GM19239 (cell line): ENCODE measurements at places on chromosomes 4 and X.

- no peak for DNase-seq
Observed at GRCh38 chr4:59664771-59665170, 1535.4 kb upstream of the ADGRL3 start.

DNA sequence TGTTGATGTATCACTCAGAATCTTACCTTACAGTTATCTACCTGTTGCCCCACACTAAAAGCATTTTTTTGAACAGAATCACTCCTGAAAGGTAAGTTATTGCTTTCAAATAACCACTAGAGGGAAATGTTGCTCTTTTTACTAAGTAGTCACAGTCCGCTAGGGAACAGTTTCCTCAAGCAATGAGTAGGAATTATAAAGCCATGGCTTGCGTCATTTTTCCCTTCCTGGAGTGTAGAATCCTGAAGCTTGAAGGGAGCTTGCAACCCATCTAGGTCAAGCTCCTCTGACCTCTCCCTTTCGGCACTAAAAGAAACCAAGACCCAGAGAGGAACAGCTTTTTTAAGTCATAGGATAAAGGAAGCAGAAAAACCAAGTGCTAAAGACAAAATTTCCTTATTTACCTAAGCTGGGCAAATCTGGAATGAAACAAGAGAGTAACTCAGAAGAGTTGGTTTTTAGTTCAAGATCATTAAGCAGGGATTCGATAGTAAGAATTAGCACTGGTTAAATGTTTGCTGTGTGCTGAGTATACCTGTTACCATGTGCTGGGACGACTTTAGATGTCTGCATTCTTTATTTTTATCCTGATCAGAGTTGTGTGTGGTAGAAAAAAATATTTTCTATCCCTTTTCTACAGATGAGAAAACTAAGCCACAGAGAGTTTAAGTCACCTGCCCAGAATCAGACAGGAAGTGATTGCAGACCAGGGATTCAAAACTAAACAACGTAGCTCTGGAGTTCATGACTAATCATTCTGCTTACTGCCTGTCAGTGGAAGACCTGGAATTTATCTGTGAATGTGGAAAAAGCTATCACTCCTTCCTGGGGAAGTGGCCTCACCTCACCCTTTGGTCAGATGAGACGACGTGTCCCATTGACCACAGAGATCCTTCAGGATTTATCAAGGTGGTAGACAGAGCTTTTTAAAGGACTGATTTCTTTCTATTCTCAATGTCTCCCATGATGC lies 631.5 kb downstream of the RAB28 start:
- DNase-seq, result no peak

GRCh38 chr4:56742080-56742871 lies 61.2 kb upstream of the HOPX start:
- DNase-seq, result no peak

GRCh38 chrX:144327495-144327894 lies 443.6 kb downstream of the UBE2NL start:
- no peak for DNase-seq

GRCh38 chr4:155690044-155690837 lies 23.6 kb downstream of the GUCY1A1 start:
- DNase-seq, result no peak

DNA sequence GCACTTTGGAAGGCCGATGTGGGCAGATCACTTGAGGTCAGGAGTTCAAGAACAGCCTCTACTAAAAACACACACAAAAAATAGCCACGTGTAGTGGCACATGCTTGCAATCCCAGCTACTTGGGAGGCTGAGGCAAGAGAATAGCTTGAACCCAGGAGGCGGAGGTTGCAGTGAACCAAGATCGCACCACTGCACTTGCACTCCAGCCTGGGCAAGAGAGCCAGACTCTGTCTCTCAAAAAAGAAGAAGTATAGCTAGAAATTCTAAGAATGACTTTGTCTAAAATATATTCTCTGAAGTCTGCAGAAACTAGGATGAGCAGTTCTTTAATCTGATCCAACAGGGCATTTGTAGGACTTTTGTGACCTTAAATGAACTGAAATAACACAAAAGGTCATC lies 17.4 kb downstream of the RBM47 start:
- no peak for DNase-seq

- DNase-seq, result no peak
Observed at GRCh38 chr4:46856333-46856732, 52.7 kb downstream of the COX7B2 start.

- DNase-seq, result no peak
Observed at GRCh38 chrX:130098210-130098552, 12.1 kb downstream of the ELF4 start.

GRCh38 chr4:148093065-148093464 lies 349.1 kb downstream of the NR3C2 start:
- no peak for DNase-seq

- no peak for DNase-seq
Observed at GRCh38 chr4:63558709-63559108, 850.5 kb downstream of the TECRL start.

DNA sequence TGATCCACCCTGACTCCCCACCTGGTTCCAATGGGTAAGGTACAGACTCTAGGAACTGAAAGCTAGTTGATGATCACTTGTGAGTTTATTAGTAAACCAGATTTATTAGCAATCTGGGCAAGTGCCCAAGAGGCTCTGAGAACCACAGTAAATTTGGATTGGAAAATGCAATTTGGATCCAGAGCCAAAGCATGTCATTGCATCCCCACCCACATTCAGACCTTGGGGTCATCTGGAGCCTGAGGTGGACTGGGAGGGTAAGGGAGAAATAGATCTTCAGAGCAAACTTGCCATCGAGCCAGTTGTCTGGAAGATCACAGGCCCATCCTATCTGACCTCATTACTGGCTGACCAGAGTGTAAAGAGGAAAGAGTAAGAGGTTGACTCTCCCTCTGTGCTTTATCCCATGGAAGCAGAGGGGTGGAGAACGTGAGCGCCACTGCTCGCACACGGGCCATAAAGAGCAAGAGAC lies 78.7 kb upstream of the RASGEF1B start:
- no peak for DNase-seq

GRCh38 chr4:101851672-101852071 lies 61.1 kb downstream of the BANK1 start:
- no peak for DNase-seq

GRCh38 chr4:81179326-81179725 lies 35.7 kb downstream of the PRKG2 start:
- DNase-seq, result no peak

GRCh38 chrX:10676235-10676957 lies 56.0 kb upstream of the MID1 start:
- no peak for DNase-seq

DNA sequence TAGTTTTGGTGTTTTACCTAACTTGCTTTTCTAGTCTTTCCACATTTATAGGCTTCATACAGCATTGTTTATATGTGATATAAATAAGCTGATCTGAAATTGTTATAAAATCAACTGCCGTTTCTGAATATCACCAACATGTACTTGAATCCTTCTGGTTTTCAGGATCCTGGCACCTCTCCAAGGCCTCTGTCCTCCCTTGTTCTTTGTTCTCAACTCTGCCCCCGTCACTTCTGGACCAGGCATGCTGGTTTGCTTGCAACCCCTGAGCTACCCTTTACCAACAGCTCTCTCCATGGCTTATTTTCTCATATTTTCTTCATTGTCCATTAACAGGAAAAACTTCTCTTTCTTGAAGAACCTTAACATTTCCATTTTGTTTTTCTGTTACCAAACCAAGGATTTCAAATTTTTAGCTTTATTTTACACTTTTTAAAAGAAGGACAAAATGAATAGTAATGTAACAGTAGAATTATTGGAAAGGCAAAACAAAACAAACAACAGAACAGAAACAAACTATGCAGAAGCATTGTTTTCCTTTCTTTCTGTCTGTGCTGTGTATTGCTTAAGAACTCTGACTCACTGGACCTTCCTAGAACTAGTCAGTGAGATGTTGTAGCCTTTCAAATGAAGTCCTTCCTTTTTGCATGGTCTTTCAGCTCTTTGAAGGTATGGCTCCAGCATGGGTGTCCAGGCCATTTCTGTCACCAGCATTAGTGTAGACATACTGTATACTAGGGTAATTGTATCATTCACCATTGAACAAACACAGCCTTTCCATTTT lies 44.8 kb downstream of the BANK1 start:
- DNase-seq, result no peak

DNA sequence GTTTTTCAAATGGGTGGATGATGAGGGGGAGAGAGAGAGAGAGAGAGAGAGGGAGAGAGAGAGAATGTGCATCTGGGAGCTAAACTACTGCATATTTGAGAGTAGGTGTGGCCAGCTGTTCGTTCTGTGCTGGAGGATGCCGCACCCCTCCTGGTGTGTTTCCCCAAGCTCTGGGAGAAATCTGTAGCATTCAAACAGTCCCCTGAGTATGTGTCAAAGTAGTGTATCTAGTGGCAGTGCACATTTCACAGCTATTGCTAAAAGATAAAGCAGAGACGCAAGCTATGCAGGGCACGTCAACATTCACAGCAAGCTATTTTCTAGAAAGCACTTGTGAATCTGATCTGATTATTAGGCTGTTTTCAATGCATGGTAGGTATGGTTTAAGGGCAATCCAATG lies 83.5 kb upstream of the LIMCH1 start:
- no peak for DNase-seq

GRCh38 chr4:150974750-150975149 lies 40.3 kb downstream of the LRBA start:
- no peak for DNase-seq

- no peak for DNase-seq
Observed at GRCh38 chr4:6246170-6246634, 23.4 kb upstream of the WFS1 start.

- DNase-seq, result no peak
Observed at GRCh38 chrX:21738950-21739287, 19.0 kb downstream of the SMPX start.

- DNase-seq, result no peak
Observed at GRCh38 chr4:160142579-160142978, 1039.7 kb downstream of the RAPGEF2 start.

- DNase-seq, result no peak
Observed at GRCh38 chr4:165844161-165844560, 28.9 kb upstream of the TLL1 start.

DNA sequence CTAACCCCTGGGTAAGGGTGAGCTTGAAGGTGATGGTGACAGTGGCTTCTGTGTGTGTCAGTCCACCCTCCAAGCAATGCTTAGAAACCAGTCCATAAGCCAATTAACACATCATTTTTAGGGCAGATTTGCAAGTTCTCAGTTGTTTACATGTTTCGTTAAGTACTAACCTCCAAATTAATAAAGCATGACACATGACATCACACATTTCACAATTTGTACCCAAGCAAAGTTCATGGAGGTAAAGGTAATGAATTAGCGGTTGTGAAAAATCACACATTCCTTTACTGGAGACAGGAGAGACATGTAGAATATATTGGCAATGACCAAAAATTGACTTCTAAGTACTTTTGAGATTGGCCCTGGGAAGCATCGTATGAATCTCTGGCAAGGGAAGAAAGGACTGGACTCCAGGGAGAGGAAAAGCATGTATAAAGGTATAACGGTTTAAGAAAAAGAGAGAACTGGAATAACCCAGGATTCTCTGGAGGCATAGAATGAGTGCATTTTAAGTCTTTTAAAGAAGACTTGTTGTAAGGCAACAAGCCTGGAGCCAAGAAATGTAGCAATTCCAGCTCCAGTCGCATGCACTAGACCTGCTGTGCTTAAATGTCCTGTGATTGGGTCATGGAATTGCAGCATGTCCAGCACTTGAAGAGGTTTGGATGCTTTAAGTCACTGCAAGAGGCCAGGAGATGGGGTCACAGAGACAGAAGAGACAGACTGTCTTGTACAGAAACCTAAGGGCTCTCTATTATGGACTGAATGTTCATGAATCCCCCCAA lies 34.1 kb downstream of the TRIM2 start:
- no peak for DNase-seq

- DNase-seq, result no peak
Observed at GRCh38 chr4:159014859-159015258, 88.0 kb upstream of the RAPGEF2 start.

GRCh38 chr4:93132631-93133030 lies 695.9 kb upstream of the ATOH1 start:
- no peak for DNase-seq

- no peak for DNase-seq
Observed at GRCh38 chr4:4681653-4682052, 139.8 kb upstream of the STX18 start.

- DNase-seq, result no peak
Observed at GRCh38 chr4:82360298-82361177, 13.3 kb downstream of the HNRNPD start.

DNA sequence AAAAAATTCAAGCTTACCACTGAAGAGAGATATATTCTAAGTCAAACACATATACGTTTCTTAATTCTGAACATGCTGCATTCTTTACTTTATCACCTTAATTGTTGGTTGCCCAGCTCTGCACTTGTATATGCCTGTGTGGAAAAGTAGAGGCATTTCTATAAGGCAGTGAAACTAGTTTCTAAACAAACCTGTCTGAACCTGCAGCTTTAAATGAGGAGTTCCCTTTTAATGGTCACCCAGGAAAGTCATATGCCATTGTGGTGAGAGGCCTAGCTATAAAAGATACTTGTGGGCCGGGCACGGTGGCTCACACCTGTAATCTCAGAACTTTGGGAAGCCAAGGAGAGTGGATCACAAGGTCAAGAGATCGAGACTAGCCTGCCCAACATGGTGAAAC lies 147.4 kb upstream of the RXFP1 start:
- DNase-seq, result no peak

GRCh38 chr4:141027421-141027820 lies 105.8 kb downstream of the RNF150 start:
- no peak for DNase-seq

GRCh38 chr4:127498366-127498765 lies 134.4 kb upstream of the INTU start:
- no peak for DNase-seq

DNA sequence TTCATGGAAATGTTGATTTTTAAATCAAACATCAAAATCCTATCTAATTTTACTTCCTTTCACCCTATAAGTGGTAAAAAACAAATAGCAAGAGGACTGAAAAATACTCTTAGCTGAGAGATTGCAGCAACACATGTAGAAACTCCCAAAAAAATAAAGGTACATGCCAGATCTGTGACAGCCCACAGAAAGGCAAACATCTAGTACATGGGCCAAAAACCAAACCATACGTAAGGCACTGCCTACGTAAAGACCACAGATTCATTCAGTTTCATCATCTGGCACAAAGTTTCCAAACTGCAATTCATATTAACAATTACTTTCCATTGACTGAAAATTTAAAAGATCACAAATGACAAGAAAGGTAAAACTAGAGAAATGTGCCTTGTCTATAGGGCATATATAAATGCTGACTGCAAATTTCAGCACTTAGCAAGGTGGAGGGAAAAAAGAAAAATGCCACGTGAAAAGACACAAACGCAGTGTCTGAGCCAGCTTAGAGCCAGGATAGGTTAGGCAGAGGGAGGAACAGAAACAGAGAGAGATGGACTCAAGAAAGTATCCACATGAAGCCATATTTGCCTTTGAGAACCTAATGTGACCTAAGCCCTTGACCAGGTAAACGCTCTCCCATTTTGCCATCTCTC lies 88.1 kb downstream of the TSPAN5 start:
- no peak for DNase-seq

DNA sequence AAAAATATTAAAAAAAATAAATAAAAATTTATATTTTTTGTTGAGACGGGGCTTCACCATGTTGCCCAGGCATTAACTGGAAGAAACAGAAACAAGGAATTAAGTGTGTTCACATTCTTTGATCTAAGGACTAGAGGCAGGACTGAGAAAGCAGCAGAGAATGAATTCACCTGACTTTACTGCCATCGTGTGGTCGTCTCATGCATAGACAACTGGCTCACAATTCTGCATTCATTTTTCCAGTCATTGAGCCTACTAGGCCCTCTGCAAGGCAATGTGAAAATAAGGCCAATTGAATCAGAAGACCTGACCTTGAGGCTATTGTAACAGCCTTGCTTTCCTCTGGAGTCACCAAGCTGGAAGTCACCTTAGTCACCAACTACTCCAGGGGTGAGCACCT lies 37.4 kb downstream of the LHFPL1 start:
- peak; percentile 8 for DNase-seq
